ENCODE measurements at places on chromosomes 7 and 10.

DNA sequence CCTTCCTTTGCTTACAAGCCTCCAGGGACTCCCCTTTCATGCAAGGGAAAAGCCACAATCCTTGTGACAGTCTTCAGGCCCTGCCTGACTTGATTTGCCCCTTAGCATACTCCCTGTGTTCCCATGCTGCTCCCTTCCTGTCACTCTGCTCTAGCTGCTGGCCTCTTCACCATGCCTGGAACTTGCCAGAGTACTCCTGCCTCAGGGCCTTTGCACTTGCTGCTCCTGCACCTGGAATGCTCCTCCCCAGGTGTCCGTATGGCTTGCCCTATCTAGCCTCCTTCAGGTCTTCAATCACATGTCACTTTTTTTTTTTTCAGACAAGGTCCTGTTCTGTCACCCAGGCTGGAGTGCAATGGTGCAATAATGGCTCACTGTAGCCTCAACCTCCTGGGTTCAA, 22.8 kb upstream of the GOLGA7B start:
- DNase-seq = no peak

- no peak for DNase-seq
Observed at GRCh38 chr10:101562231-101562630, 25.8 kb downstream of the POLL start.

DNA sequence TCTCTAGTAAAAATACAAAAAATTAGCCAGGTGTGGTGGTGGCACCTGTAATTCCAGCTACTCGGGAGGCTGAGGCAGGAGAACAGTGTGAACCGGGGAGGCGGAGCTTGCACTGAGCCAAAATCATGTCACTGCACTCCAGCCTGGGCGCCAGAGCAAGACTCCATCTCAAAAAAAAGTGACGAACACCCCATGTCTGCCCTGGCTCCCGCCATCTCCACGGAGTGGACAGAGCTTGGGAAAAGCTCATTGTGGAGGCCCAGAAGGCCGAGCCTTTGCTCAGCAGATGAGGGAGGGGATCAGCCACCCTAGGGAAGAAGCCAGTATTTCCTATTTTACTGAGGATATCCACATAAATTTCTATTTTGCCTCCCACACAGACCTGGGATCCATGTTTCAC, 136.8 kb downstream of the DIP2C start:
- DNase-seq = no peak

- DNase-seq = no peak
Observed at GRCh38 chr7:118902600-118902999, 678.1 kb downstream of the ANKRD7 start.

GRCh38 chr10:42998481-42999384, 78.1 kb upstream of the RET start:
- no peak for DNase-seq
